ENCODE measurements at places on chromosomes 5 and 9. TPM values are rescaled to one million over a fixed set of nuclear protein-coding genes. Genes with fewer than 3 reads are reported as not detected.
A peak's percentile ranks its signal among the peaks of the same experiment; 100 is the strongest.

DNA sequence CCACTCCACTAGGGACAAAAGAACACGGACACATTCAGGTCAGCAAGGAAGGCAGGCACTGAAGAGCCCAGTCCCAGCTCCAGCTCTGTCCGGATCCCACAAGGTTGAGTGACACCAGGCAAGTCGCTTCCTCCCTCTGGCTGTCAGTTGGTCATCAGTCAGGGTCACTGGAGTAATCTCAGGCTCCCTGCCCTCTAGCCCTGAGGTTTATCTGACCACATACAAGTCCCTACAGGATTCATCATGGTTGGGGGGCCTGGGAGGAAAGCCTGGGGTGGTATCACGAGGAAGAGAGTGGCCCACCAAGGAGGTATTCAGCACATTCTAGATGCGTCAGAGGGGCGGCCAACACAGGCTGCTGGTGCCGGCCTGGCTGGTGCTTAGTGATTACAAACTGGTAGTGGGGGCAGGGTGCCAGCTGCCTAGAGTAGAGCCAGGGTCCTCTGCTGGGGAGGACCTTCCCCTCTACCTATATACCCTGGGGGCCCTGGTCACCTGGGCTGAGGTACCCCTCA is 81.5 kb downstream of the SHB start:
- no peaks in the 10 kb centered on the region for H3K4me1 ChIP-seq
- no peak for ATAC-seq
- no peak overlapping the region for H3K27ac ChIP-seq
- no peaks in the 10 kb centered on the region for H3K36me3 ChIP-seq

- H3K27me3 ChIP-seq: no peaks in the 10 kb centered on the region
- H3K27ac ChIP-seq: no peak overlapping the region
- no peak overlapping the region for H3K4me3 ChIP-seq
- peaks cover 36% of the 10 kb centered on the region for H3K4me1 ChIP-seq
- no peak for ATAC-seq
- no peaks in the 10 kb centered on the region for H3K36me3 ChIP-seq
Measured at GRCh38 chr5:176405656-176406435, 10.5 kb downstream of the CLTB start.

- no peaks in the 10 kb centered on the region for H3K4me1 ChIP-seq
- no peaks in the 10 kb centered on the region for H3K27me3 ChIP-seq
- no peak for ATAC-seq
- H3K4me3 ChIP-seq: no peak overlapping the region
- no peaks in the 10 kb centered on the region for H3K36me3 ChIP-seq
Measured at GRCh38 chr5:111135946-111136345, 43.8 kb downstream of the WDR36 start.

DNA sequence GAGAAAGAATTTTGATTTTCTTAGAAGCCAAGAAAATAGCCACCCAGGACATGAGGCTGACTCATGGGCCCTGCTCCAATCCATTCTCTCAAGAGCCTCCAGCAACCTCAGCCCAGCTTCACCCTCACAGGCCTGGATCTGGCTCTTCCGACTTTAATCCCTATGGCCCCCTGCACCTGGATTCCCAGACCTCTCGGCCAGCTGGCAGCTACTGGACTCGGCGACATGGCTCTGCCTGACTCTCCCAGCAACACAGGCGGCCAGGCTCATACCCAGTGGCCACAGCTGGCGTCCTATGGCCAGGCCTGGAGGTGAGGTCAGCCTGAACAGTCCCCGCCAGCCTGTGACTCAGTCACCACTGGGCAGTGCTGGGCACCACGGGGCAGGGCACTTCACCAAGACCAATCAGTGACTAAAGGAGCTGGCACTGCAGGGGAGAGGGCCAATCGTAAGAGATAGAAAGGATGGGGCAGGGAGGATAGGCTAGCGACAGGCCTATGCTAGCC is 6.2 kb upstream of the PDLIM4 start:
- H3K4me3 ChIP-seq: no peak overlapping the region
- H3K27me3 ChIP-seq: no peaks in the 10 kb centered on the region
- no peaks in the 10 kb centered on the region for H3K4me1 ChIP-seq
- H3K27ac ChIP-seq: no peak overlapping the region

- no peak overlapping the region for H3K27ac ChIP-seq
- no peaks in the 10 kb centered on the region for H3K27me3 ChIP-seq
- H3K4me1 ChIP-seq: no peaks in the 10 kb centered on the region
- H3K36me3 ChIP-seq: no peaks in the 10 kb centered on the region
- no peak overlapping the region for H3K4me3 ChIP-seq
Measured at GRCh38 chr9:98425079-98425478, 169.6 kb upstream of the TBC1D2 start.

DNA sequence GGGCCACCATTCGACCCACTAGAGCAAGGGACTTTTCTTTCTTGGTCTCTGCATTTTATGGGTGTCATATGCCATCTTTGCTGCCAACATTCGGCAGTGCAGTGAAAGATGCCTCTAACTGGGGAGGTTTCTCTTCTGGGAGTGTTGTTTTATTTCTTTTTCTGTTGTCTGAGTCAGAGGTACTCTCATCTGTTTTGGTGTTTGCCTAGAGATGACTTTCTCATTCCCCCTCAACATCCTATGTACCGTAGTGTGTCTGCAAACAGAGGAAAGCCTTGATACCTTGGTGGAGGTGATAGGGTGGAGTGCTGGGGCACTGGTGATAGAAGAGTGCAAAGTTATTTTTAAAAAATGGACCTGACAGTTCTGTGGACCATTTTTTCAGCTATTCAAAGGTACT is 182.1 kb downstream of the ARHGAP26 start:
- ATAC-seq: no peak
- no peaks in the 10 kb centered on the region for H3K36me3 ChIP-seq
- H3K4me3 ChIP-seq: no peak overlapping the region
- H3K4me1 ChIP-seq: peaks cover 5% of the 10 kb centered on the region
- H3K27ac ChIP-seq: no peak overlapping the region

GRCh38 chr5:178249191-178249989 is 16.8 kb upstream of the PHYKPL start:
- H3K27me3 ChIP-seq: peaks cover 14% of the 10 kb centered on the region
- H3K27ac ChIP-seq: no peak overlapping the region
- H3K36me3 ChIP-seq: no peaks in the 10 kb centered on the region
- no peak overlapping the region for H3K4me3 ChIP-seq

DNA sequence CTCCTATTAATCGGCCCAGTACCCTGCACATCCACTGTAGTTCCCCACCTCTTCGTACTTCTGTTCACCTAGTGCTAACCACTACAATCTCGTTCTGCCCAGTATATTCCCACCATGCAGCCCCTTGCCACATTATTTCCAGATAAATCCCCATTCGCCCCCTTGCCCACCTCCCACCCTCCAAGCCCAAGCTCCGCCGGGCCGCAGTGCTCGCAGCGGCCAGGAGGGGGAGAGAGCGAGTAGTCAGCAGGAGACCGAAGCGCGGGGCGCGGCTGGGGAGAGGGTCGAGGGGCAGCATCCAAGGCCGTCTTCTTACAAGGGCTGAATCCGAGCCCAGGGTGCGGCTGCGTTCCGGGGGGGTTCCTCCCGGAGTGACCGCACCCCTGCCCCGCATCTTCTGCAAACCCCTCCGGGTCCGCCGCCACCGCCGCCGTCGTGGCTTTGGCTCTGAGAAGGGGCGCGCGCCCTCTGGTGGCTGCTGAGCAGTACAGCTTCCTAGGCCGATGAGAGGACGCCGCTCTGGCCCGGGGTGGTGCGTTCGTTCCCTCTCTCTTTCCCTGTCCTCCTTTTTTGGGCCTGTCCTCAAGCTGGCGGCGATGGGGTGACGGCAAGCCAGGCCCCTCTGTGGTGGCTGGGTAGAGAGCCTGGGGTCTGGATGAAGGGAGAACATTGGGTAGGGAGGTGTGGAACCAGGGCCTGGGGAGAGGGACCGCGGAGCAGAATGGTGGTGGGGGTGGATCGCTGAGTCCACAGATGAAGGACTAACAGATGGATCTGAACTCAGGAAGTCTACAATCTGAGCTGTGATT is 30.0 kb upstream of the PSD2 start:
- no peaks in the 10 kb centered on the region for H3K4me1 ChIP-seq
- H3K27ac ChIP-seq: no peak overlapping the region
- ATAC-seq: peak; percentile 86
- H3K36me3 ChIP-seq: no peaks in the 10 kb centered on the region
- peak overlapping the region; percentile 50 for H3K4me3 ChIP-seq

The GCNT1 gene
- total RNA-seq: 2.0 TPM

The SPINK13 gene
- not detected for total RNA-seq

The LCN6 gene
- total RNA-seq: 16.2 TPM

The CATSPER3 gene
- total RNA-seq: 0.78 TPM

GRCh38 chr5:128470663-128471062 is 67.4 kb downstream of the FBN2 start:
- no peak overlapping the region for H3K4me3 ChIP-seq
- H3K27ac ChIP-seq: no peak overlapping the region
- H3K36me3 ChIP-seq: no peaks in the 10 kb centered on the region
- no peaks in the 10 kb centered on the region for H3K4me1 ChIP-seq
- H3K27me3 ChIP-seq: no peaks in the 10 kb centered on the region

GRCh38 chr9:90180381-90180780 is 462.2 kb downstream of the DIRAS2 start:
- H3K27me3 ChIP-seq: no peaks in the 10 kb centered on the region
- no peaks in the 10 kb centered on the region for H3K4me1 ChIP-seq
- H3K4me3 ChIP-seq: no peak overlapping the region
- H3K36me3 ChIP-seq: no peaks in the 10 kb centered on the region
- no peak for ATAC-seq
- H3K27ac ChIP-seq: no peak overlapping the region

The MARCHF11 gene
- total RNA-seq: not detected

- H3K4me1 ChIP-seq: no peaks in the 10 kb centered on the region
- no peaks in the 10 kb centered on the region for H3K27me3 ChIP-seq
- no peak overlapping the region for H3K4me3 ChIP-seq
Measured at GRCh38 chr9:27836661-27837401, 263.6 kb upstream of the C9orf72 start.

DNA sequence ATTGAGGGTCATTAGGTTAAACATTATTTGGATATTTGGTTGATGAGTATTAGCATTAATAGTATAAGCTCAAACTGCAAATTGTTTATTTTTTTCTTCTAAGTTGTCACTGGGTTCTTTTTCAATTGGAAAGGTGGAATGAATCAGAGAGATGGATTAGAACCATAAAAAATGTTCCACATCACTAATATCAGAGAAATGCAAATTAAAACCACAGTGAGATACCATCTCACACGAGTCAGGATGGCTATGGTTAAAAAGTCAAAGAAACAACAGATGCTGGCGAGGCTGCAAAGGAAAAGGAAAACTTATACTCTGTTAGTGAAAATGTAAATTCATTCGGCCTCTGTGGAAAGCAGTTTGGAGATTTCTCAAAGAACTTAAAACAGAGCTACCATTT is 122.8 kb downstream of the CCDC192 start:
- peaks cover 4% of the 10 kb centered on the region for H3K4me1 ChIP-seq
- no peak overlapping the region for H3K27ac ChIP-seq
- H3K27me3 ChIP-seq: no peaks in the 10 kb centered on the region
- H3K36me3 ChIP-seq: no peaks in the 10 kb centered on the region
- no peak for ATAC-seq

DNA sequence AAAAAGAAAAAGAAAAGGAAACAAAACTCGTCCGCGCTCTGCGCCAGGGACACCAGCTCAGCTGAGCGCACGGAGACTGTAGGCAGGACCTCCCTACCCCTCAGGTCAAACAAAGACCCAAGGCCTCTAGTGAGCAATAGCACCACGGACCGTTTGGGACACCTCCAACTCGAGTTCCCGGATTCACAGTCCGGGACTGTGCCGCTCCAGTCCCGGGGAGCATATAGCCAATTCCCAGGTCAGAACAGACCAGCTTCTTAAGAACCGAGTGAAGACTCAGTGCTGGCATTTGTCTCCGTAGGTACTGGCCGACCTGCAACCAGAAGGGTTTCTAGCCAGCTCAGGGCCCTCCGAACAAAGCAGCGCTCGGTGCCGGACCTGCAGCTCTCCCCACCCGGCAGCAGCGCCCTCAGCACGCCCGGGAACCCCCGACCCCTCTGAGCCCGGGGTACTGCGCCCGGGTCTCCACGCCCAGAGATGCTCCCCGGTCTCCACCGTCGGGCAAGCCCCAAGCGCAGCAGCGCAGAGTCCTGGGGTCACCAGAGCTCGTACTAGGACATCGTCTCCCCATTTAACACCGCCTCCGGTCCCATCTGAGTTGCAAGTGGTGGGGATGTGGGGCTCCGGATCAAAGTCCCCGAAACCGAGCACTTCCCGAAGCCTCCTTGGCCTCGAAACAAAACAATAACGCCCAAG is 591 bp downstream of the ABCA1 start:
- H3K4me1 ChIP-seq: peaks cover 4% of the 10 kb centered on the region
- H3K27ac ChIP-seq: peak overlapping the region; percentile 91
- H3K4me3 ChIP-seq: peak overlapping the region; percentile 98

The PRSS3 gene
- total RNA-seq: 3.6 TPM

The SARDH gene
- 0.62 TPM for total RNA-seq

GRCh38 chr5:128773378-128773777 is 191.9 kb upstream of the SLC27A6 start:
- no peaks in the 10 kb centered on the region for H3K36me3 ChIP-seq
- H3K27me3 ChIP-seq: no peaks in the 10 kb centered on the region
- no peak overlapping the region for H3K4me3 ChIP-seq
- H3K27ac ChIP-seq: no peak overlapping the region
- no peak for ATAC-seq

The DBH gene
- total RNA-seq: not detected

The SCAMP1 gene
- total RNA-seq: 45.8 TPM

- no peaks in the 10 kb centered on the region for H3K36me3 ChIP-seq
- H3K27ac ChIP-seq: no peak overlapping the region
- no peaks in the 10 kb centered on the region for H3K4me1 ChIP-seq
- H3K27me3 ChIP-seq: no peaks in the 10 kb centered on the region
Measured at GRCh38 chr9:71302776-71303175, 181.4 kb upstream of the TRPM3 start.

The GNA14 gene
- 6.4 TPM for total RNA-seq

- H3K4me3 ChIP-seq: no peak overlapping the region
- no peak for ATAC-seq
- no peaks in the 10 kb centered on the region for H3K36me3 ChIP-seq
- H3K27ac ChIP-seq: no peak overlapping the region
Measured at GRCh38 chr5:23977997-23978396, 470.6 kb downstream of the PRDM9 start.

- H3K27ac ChIP-seq: no peak overlapping the region
- peaks cover 6% of the 10 kb centered on the region for H3K4me1 ChIP-seq
- ATAC-seq: no peak
- no peaks in the 10 kb centered on the region for H3K36me3 ChIP-seq
- H3K27me3 ChIP-seq: no peaks in the 10 kb centered on the region
- no peak overlapping the region for H3K4me3 ChIP-seq
Measured at GRCh38 chr9:487429-487828, 272.8 kb downstream of the DOCK8 start.
